ENCODE measurements at places on chromosomes 2 and 18. TPM values are rescaled to one million over a fixed set of nuclear protein-coding genes. Genes with fewer than 3 reads are reported as not detected.

The HOXD12 gene
- total RNA-seq: not detected

The KIF1A gene
- 186 TPM for total RNA-seq

The TDRD15 gene
- 0.20 TPM for total RNA-seq

The ICOS gene
- total RNA-seq: not detected

The CTIF gene
- 40.4 TPM for total RNA-seq

The SNED1 gene
- 23.5 TPM for total RNA-seq

The ALPG gene
- total RNA-seq: not detected

The CXCR2 gene
- 3.3 TPM for total RNA-seq

The RUFY4 gene
- total RNA-seq: 0.06 TPM

DNA sequence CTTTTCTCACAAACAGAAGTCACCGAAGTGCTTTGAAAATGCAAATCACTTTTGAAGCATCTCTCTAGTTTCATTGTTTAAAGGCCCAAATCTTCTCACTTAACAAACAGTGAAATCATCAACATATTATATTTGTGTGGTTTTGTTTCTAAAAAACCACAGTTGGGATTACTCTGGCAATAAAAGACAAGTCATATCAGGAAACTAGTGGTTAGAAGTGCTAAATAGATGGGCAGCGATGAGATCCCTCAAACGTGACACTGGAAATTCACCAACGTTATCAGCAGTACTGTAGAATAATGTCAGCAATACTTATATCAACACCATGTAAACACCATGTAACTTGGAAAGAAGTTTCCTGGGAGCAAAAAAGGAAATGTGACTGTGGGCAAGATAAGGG is 893.5 kb downstream of the SUCLG1 start:
- H3K27ac ChIP-seq: no peak overlapping the region
- no peaks in the 10 kb centered on the region for H3K4me1 ChIP-seq
- H3K4me3 ChIP-seq: no peak overlapping the region
- no peak for DNase-seq

DNA sequence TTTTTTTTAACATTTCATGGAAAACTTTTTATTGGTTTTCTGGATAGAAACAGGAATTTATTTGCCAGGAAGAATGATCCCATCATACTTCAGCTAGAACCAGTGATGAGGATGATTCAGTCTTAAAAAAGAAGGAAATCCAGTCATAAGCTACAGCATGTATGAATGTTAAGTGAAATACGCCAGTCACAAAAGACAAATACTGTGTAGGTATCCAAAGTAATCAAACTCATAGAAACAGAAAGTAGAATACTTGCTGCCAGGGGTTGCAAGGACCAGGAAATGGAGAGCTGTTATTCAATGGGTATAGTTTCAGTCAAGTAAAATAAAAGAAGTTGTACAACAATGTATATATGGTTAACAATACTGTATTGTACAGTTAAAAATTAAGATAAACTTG is 21.3 kb downstream of the PSME4 start:
- no peak for DNase-seq
- no peak overlapping the region for H3K4me3 ChIP-seq
- no peak overlapping the region for H3K27ac ChIP-seq
- no peaks in the 10 kb centered on the region for H3K4me1 ChIP-seq
- H3K36me3 ChIP-seq: peaks cover 9% of the 10 kb centered on the region

GRCh38 chr2:54947136-54947535 is 103.1 kb downstream of the RTN4 start:
- peaks cover 25% of the 10 kb centered on the region for H3K4me1 ChIP-seq
- H3K27me3 ChIP-seq: no peaks in the 10 kb centered on the region
- DNase-seq: peak; percentile 42
- H3K36me3 ChIP-seq: peaks cover 2% of the 10 kb centered on the region
- H3K4me3 ChIP-seq: no peak overlapping the region

- H3K27ac ChIP-seq: no peak overlapping the region
- H3K4me1 ChIP-seq: no peaks in the 10 kb centered on the region
- H3K36me3 ChIP-seq: peaks cover 2% of the 10 kb centered on the region
- H3K27me3 ChIP-seq: no peaks in the 10 kb centered on the region
- no peak overlapping the region for H3K4me3 ChIP-seq
Measured at GRCh38 chr18:24071029-24071428, 56.5 kb downstream of the TTC39C start.

- peaks cover 2% of the 10 kb centered on the region for H3K4me1 ChIP-seq
- H3K27ac ChIP-seq: no peak overlapping the region
- no peaks in the 10 kb centered on the region for H3K36me3 ChIP-seq
- no peak overlapping the region for H3K4me3 ChIP-seq
- no peak for DNase-seq
Measured at GRCh38 chr2:74387346-74387745, 7.2 kb upstream of the DCTN1 start.

DNA sequence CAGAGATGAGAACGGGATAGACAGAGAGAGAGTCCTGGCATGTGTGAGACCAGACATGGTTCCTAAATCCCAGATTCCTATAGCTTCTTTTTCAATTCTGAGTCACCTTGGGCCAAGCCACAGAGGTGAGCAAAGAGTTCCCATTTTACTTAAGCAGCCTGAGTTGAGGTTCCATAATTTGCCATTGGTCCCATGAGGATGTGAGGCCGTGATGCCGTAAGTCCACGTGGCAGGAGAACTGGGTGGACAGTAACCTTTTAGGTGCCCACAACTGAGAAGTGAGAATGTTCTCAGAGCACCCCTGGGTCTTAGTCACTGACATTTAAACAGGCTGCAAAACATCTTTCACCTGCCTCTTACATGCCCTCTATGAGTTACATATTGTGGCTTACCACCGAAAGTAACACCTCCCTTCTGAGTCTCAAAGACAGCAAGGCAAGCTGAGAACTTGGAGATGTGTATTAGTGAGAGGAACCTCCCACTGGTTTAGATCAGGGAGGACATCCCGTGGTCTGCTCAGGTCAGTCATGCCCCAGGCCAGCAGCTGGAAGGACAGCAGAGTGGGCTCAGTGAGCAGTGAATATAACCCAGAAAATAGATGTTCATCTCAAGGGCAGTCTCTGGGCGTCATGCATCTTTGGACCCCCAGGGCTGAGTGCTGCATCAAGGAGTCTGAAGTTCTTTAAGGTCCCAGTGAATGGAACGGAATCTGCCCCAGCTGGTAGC is 127.9 kb upstream of the LGALSL start:
- DNase-seq: no peak

DNA sequence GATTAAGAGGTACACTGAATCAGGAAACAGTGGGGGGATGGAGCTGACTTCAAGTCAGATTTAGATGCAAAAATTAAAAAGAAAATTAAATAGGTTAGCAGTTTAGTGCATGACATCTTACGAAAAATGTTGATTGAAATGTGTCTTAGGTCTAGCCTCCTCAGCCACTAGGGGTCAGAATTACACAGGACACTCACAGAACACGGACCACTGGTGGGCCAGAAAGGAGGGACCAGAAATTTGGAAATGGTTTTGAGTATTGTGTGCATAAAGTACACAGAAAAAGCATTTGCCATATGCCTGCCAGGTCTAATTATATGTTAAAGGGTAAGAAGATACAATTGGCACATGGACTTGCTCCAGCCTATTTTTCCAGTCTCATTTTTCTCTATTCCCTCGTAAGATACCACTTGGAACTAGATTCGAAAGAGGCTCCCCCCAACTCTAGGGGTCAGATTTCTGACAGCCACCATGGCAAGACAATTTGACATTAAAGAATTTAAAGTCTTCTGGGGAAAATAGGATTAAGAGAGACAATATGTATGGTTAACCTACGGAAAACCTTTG is 550.2 kb upstream of the SETBP1 start:
- no peak overlapping the region for H3K4me3 ChIP-seq
- H3K27me3 ChIP-seq: no peaks in the 10 kb centered on the region
- H3K36me3 ChIP-seq: no peaks in the 10 kb centered on the region
- DNase-seq: peak; percentile 17
- no peak overlapping the region for H3K27ac ChIP-seq
- H3K4me1 ChIP-seq: no peaks in the 10 kb centered on the region

DNA sequence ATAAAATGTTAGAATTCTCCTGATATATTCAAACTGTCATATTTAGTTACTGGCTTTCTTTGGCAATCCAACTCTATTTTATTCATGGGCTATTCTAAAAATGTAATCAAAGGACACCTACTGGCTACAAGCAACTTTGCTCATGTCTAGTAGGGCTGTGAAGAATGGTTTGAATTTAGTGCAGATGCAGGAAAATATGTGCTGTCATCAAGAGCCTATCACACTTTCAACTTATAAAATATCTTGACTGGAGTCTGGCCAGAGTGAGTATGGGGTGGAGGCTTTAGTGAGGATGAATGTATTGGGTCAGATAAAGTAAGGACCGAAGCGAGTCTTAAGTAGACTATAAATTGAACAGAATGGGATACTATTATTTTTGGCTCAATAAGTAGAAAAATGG is 343.4 kb upstream of the SPRED2 start:
- DNase-seq: no peak
- no peaks in the 10 kb centered on the region for H3K4me1 ChIP-seq
- H3K27me3 ChIP-seq: no peaks in the 10 kb centered on the region
- H3K27ac ChIP-seq: no peak overlapping the region
- H3K36me3 ChIP-seq: no peaks in the 10 kb centered on the region
- H3K4me3 ChIP-seq: no peak overlapping the region

DNA sequence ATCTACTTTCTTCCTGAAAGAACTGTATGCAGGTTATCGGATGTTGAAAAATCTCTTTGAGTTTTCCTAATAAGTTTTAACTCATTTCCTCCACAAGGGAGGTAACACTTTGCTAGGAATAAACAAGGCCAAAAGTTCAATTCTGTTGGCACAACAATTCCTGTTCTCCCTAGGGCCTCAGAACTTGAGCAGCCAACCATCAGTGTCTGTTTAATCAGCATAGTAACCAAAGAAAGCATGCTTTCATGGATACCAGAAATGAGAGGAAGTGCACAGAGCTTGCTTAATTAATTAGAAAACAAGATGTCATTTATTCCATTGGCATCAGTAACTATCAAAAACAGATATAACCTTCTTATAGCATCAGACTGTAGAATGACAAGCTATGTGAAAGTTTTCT is 503.2 kb upstream of the CNTNAP5 start:
- H3K36me3 ChIP-seq: no peaks in the 10 kb centered on the region
- H3K27me3 ChIP-seq: no peaks in the 10 kb centered on the region

DNA sequence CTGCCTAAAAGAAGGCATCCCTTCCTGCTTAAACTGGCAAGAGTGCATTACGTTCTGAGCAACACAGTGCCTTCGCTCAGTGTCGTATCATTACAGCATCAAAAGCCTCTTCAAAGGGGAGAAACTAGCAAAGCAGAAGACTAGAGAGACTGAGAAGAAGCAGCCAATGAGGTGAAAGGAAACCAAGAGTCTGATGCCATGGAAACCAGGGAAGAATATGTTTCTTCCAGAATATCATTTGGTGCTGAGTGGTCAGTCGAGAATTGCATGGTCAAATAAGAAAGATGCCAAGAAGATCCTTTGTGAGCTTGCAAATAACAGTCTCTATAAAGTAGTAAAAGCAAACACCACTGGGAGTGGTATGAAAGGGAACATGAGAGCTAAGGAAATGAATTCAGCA is 312.1 kb upstream of the CHST9 start:
- H3K4me1 ChIP-seq: no peaks in the 10 kb centered on the region
- H3K4me3 ChIP-seq: no peak overlapping the region
- no peak for DNase-seq
- no peaks in the 10 kb centered on the region for H3K27me3 ChIP-seq

DNA sequence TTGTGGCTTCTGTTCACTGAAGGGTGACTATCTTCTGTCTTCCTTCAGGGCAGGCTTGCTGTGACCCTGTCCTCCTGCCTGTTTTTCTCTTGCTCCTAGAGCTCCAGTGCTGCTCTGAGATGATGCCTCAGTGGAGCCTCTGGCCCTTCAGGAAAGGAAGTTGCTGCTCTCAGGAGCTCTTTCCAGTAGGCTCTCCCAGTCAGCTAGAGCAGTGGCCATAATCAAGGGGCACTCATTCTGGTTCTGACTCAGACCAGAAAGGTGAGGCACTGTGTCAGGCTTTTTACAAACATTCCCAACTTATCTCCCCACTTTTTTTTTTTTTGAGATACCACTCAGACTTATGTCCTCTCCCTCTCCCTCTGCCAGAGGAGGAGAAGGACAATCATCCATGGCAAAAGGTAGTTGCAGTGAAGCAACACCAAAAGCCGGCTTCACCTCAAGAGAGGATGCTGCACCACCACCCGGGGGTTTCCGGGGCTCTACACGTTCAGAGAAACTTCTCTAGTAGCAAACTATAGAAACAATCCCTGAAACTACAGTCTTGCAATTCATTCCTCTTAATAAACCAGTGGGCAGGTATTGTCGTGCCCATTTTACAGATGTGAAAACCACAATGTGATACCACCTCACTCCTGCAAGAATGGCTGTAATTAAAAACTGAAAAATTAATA is 115.4 kb downstream of the ACTR3 start:
- no peak overlapping the region for H3K27ac ChIP-seq
- H3K4me3 ChIP-seq: no peak overlapping the region
- peaks cover 14% of the 10 kb centered on the region for H3K4me1 ChIP-seq
- H3K36me3 ChIP-seq: no peaks in the 10 kb centered on the region
- no peaks in the 10 kb centered on the region for H3K27me3 ChIP-seq

DNA sequence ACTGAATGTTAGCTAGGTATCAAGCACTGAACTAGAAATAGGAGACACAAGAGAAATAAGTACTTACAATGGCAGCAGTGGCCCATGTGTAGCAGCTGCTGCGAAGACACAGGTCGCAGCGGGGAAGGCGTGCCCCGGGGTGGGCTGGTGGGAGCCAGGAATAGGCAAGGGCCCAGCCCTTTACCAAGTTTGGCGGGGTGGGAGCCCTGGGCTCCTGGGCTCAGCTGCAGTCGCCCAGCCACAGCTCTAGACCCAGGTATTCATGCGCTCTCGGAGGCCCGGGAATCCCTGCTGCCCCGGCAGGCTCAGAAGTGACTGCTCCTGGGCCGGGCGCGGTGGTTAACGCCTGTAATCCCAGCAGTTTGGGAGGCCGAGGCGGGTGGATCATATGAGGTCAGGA is 1287.3 kb downstream of the CNTNAP5 start:
- no peaks in the 10 kb centered on the region for H3K36me3 ChIP-seq
- H3K4me1 ChIP-seq: no peaks in the 10 kb centered on the region
- no peak for DNase-seq
- H3K4me3 ChIP-seq: no peak overlapping the region
- no peaks in the 10 kb centered on the region for H3K27me3 ChIP-seq
- no peak overlapping the region for H3K27ac ChIP-seq

DNA sequence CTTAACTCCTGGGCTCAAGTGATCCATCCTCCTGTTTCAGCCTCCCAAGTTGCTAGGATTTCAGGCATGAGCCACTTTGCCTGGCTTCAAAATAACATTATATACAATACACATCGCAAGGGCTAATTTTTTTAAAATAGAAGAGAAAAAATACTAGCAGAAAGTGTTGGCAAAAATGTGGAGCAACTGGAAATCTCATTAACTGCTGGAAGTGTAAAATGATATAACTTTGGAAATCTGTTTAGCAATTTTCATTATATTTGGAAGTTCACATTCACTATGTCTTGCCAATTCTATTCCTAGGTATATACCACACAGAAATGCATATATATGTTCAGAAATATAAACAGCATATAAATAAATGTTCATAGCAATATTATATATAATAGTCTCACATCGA is 55.1 kb upstream of the ZBTB14 start:
- no peaks in the 10 kb centered on the region for H3K4me1 ChIP-seq
- no peaks in the 10 kb centered on the region for H3K36me3 ChIP-seq
- no peak overlapping the region for H3K27ac ChIP-seq
- no peaks in the 10 kb centered on the region for H3K27me3 ChIP-seq
- no peak overlapping the region for H3K4me3 ChIP-seq

- H3K4me1 ChIP-seq: no peaks in the 10 kb centered on the region
- H3K4me3 ChIP-seq: no peak overlapping the region
- no peaks in the 10 kb centered on the region for H3K27me3 ChIP-seq
- no peak for DNase-seq
Measured at GRCh38 chr2:185954389-185954788, 215.8 kb downstream of the FSIP2 start.

- H3K36me3 ChIP-seq: peaks cover 47% of the 10 kb centered on the region
- H3K27ac ChIP-seq: peak overlapping the region; percentile 8
- no peak overlapping the region for H3K4me3 ChIP-seq
- DNase-seq: no peak
- peaks cover 8% of the 10 kb centered on the region for H3K4me1 ChIP-seq
Measured at GRCh38 chr2:65018141-65018582, 29.0 kb downstream of the SLC1A4 start.

Data from spinal cord (tissue), 10 donors.